ENCODE measurements at places on chromosomes 3 and 15.

GRCh38 chr15:42858540-42858939 lies 62.0 kb downstream of the TTBK2 start:
- DNase-seq: no peak

DNA sequence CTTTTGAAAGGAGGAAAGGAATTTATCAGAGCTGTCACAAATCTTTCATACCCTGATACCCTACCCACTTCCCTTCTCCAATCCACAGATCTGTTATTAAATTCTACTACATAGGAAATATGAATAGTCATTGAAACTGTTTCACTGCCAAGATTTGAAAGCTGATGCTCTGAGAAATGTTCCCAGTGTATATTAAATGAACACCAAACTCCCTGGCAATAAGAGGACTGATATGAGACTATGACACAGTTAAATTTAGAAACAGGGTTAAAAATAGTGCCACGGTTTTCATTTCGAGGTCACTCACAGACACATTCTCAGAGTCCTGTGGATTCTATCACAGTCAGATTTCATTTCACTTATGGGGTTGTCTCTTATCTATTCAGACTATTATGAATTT lies 27.2 kb upstream of the GBE1 start:
- DNase-seq: no peak

GRCh38 chr15:58697220-58697619 lies 52.3 kb downstream of the ADAM10 start:
- DNase-seq: no peak

GRCh38 chr3:117751651-117752050 lies 1042.1 kb downstream of the TUSC7 start:
- no peak for DNase-seq

DNA sequence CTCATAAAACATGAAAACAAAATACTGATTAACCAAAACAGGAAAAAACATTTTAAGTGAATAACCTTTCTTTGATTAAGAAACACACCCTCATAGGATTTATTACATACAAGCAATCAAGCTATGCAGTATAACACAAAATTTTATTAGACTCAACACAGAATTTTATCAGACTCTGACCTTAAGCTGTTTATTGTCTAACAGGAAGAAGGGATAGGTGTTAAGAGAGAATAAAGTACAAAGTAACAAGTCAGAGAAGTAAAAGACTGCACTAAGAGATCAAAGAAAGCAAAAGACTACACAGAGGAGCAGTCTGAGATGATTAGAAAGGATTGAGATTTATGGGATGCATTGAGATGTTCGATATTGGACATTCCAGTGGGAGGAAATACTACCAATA lies 37.6 kb downstream of the ICE2 start:
- DNase-seq: no peak

DNA sequence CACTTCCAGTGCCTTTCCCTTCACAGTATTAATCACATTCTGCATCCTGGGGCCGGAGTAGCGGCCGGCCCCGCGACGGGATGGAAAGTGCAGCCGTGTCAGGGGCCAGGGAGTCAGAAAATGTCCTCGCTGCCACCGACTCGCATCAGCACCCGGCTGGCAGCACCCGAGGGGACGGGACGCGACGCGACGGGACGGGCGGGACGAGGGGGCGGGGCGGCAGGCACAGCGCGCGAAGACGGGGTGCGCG lies 353 bp downstream of the ATG3 start:
- DNase-seq: peak; percentile 72

GRCh38 chr15:48898032-48898431 lies 20.1 kb downstream of the EID1 start:
- no peak for DNase-seq

GRCh38 chr3:8822141-8822540 lies 52.7 kb upstream of the OXTR start:
- no peak for DNase-seq

DNA sequence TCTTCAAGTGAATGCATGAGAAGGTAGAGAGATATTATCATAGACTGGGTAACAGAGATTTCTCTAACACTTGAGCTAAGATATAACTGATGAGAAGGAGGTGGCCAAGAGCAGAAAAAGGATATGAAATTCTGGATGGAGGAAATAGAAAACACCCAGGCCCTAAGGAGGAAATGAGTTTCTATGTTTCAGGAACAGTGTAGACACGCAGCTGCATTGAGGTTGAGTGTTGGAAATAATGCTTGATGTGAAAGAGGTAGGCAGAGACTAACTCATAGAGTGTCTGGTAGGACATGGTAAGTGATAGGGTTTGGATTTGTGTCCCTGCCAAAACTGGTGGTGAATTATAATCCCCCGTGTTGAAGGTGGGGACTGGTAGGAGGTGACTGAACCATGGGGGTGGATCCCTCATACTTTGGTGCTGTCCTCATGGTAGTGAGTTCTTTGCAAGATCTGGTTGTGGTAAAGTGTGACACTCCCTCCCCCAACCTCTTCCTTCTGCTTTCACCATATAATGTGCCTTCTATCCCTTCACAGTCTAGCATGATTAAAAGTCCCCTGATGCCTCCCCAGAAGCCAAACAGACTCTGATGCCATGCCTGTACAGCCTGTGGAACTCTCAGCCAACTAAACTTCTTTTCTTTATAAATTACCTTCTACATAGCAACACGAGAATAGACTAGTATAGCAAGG lies 787.3 kb downstream of the EDEM1 start:
- DNase-seq: peak; percentile 47
